ENCODE measurements at places on chromosomes 4 and X.

- no peak for DNase-seq
Measured at GRCh38 chrX:40082447-40083119, 15.2 kb downstream of the BCOR start.

DNA sequence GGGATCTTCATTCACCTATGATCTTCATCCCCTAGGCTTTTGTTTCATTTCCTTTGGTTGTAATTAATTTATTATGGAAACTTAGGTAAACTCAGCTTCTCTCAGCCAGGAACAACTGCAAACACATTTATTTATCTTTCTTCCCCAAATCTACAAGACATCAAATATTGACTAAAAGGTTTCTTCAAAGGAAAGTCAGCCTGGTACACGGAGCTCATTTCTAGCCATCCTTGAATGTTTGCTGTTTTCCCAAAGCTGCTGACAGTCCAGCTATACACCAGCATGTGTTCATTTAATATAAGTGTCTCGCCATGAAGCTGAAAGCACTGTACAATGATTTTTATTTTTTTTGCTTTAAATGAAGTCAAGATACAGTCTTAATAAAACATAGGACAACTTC, 16.8 kb downstream of the RBM47 start:
- DNase-seq, result no peak

DNA sequence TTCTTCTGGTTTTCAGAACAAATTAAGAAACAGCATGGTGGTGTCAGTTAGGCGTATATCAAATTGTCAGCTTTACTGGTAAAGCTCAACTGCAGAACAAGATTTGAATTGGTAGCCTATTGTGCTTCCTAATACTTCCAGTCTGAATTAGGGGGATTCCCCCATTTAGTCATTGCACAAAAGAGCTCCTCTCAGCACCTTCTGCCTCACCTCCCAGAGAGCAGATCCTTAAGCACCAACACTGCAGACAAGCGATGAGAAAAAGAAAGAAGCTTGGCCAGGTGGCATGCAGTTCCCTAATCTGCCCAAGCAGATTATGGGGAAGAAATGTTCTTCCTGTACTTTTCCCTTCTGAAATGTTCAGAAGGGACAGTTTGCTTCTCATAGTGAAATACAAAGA, 9.2 kb downstream of the MAP9 start:
- no peak for DNase-seq

GRCh38 chr4:182748283-182748682, 168.9 kb downstream of the DCTD start:
- no peak for DNase-seq

GRCh38 chr4:19659101-19659500, 592.6 kb upstream of the SLIT2 start:
- no peak for DNase-seq

DNA sequence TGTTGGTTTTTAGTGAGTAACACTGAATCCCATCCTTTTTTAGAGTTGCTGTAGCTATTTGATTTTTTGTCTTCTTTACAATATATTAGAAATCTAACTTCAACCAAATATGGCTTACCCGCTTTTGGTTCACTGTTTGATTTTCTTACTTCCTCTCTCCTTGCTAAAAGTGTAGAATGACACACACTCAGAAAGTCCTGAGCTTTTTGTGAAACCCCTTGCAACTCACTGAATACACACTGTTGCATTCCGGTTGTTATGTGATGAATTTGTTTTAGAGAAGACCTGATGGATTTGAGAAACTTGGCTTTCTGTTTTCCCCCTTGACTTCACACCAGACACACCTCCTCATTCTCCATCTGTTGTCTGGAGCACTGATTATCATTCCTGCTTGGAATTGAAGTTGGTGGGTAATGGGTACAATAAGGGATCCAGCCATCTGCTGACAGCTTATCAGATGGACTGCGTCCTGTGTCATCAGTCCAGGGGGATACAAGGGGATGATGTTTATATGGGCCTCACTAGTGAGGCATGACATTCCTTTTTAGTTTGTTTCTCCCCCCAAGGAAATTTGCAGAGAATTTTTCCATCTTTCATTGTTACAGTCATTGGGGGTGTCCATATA, 5.2 kb downstream of the TMEM164 start:
- no peak for DNase-seq

DNA sequence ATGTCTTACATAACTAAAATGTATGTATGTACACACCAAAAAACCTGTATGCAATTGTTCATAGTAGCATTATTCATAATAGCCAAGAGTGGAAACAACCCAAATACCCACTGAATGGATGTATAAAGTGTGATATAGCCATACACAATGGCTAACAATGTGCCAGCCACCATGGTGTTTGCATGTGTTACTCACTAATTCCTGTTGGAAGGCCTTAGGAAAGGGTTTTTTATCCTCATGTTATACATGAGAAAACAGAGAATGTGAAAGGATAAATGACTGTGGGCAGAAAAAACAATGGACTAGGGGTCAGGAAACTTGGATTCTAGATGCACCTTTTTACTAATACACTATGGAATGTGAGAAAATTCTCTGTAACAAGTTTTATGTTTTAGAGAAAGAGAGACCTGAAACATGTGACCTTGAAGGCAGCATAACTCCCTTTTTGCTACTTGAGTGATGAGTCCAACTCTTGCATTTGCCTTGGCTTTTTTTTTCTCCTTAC, 55.7 kb downstream of the TIGD2 start:
- no peak for DNase-seq

- DNase-seq, result no peak
Measured at GRCh38 chrX:153190381-153190780, 11.3 kb downstream of the MAGEA1 start.

GRCh38 chr4:151139814-151140213, 40.4 kb downstream of the RPS3A start:
- no peak for DNase-seq

DNA sequence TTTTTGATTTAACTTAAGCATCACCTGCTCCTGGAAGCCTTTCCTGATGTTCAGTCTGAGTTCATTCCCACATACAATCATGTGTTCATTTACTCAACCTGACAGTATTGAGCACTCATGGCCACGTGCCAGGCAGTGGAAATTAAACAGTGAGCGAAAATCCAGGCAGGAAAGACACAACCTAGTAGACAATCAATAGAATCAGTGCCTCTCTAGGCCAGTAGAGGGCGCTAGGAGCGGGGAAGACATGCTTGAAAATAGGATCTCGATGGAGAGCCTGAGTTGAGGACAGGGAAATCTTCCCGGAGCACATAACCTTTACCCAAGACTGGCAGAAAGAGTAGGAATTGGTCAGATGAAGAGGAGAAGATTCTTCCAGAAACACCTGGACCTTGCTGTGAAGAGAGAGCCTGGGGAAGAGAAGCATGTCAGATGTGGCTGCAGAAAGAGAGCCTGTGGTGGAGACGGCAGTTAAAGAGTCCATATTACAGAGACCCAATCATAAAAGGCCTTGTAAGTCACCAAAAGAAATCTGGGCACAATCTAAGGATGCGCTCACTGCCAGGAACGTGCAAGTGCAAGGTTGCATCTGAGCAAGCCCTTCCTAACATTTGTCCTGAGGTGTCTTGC, 103.5 kb downstream of the LDB2 start:
- DNase-seq, result no peak

- DNase-seq, result no peak
Measured at GRCh38 chr4:1746265-1746691, 25.0 kb downstream of the TACC3 start.

GRCh38 chr4:145788755-145789154, 108.8 kb downstream of the C4orf51 start:
- no peak for DNase-seq

DNA sequence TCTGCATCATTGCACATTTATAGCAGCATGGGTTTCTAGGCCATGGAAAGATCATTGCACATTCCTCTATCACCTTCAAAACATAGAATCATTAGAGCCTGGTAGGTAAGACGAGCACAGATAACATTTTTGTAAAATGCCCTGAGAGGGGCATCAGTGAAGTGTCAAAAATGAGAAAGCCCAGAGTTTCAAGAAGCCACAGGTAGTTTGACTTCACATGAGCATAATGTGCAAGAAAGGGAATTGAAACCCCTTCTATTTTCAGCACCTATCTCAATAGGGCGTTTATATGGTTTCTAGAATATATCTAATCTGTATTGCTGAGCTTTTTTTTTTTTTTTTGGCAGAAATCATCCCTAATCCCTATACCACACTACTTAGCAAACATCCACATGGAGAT, 2441.7 kb downstream of the ARAP2 start:
- no peak for DNase-seq

GRCh38 chr4:52748432-52748831, 2.8 kb downstream of the ERVMER34-1 start:
- DNase-seq, result no peak

DNA sequence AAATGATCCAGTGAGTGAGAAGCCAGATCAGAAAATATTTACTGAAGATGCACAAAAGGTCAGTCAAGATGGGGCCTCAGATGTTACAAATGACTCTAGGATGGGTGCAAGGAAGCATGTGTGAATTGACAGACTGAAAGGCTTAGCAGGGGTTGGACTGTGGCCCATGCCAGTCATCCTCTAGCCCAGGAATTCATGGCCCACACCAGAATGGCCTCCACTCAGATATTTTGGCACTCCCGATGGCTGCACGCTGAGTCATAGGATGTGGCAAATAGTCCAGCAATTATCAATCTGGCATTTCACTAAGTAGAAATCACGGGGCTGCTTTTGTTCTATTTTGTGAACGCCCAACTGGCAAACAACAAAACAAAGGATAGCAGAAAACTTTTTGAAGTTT, 406.5 kb downstream of the IQCM start:
- no peak for DNase-seq

- DNase-seq, result no peak
Measured at GRCh38 chr4:15042529-15043167, 40.4 kb downstream of the CPEB2 start.

GRCh38 chr4:124409044-124409443, 303.5 kb downstream of the ANKRD50 start:
- no peak for DNase-seq

GRCh38 chr4:82335043-82335442, 38.7 kb downstream of the HNRNPD start:
- DNase-seq, result no peak

DNA sequence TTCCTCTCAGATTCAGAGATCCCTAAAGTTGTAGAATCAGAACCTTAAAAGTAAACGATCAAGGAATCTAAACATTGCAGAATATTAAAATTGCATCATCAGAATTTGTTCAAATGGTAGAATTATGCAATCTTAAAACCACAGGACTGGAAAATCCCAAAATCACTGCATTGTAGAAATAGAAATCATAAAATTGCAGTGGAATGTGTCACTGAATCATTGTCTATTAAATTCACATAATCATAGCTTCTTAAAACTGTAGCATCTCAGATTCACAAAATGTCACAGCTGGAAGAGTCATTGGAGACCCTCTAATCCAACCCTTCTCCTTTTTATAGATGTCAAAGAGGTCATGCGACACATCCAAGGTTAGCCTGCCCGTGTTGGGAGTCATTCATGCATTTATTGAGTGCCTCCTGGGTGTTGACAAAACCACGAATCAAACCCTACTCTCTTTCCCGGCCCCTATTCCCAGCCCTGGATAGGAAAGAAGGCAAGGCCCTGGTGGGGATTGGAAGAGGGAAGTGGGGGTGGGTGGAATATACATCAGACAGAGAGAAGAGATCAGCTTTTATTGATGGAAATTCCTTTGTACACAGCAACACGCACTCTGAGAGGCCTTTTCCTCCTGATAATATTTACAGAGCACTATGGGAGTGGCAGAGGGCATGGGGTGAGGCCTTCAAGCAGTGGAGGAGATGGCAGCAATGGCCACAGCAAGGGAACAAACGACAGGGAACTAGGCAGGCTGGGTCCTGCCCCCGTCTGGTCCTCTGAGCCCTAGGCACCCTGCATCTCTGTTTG, 15.4 kb downstream of the IQSEC2 start:
- no peak for DNase-seq

- DNase-seq, result no peak
Measured at GRCh38 chr4:139659735-139660424, 5.7 kb upstream of the MGST2 start.

- DNase-seq, result no peak
Measured at GRCh38 chrX:10741550-10741949, 121.2 kb upstream of the MID1 start.

DNA sequence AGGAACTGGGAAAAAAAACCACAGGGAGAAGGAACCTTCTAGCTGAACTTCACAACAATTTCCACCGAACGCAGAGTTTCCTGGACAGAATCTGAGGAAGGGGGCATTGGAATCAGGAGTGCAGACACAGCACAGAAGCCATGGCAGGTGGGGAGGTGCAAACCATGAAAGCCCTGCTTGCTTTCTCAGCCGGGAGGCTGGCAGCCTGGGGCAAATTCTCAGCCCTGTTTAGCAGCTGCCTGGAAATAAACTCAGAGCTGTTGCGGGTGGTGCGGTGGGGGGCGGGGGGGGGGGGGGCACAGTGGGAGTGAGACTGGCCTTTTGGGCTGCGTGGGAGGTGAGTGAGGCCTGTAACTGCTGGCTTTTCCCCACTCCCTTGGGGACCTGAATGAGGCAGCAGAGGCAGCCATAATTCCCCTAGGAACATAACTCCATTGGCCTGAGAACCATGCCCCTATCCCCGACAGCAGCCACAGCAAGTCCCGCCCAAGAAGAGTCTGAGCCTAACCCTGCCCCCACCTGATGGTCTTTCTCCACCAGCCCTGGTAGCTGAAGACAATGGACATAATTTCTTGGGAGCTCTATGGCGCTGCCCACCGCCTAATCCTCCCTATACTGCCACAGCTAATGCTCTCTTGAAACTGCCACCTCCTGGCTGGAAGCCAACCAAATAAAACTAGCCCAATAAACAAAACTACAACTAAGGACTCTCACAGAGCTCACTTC, 176.3 kb downstream of the FAM13A start:
- no peak for DNase-seq

DNA sequence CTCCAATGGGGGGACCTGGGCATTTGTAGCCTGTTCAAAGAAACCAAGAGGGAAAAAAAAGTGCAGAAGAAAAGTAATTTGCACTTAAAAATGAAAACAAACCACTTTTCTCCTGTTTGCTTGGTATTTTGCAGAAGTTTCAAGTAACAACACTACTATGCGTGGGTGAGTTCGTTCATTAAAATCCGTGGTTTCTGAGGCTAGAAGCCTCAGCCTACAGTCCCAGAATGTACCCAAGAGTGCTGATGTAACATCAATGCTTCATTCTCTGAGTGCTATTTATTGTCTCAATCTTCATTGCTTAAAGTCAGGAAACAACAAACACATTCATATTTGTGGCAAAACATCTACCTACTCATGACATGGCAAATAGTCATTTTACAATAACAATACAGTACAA, 29.2 kb downstream of the LGI2 start:
- no peak for DNase-seq
